ENCODE measurements at places on chromosomes 7 and 10.

- no peak for DNase-seq
Observed at GRCh38 chr7:2583798-2584580, 25.2 kb downstream of the IQCE start.

- DNase-seq: no peak
Observed at GRCh38 chr7:117271566-117271965, 51.3 kb downstream of the WNT2 start.

DNA sequence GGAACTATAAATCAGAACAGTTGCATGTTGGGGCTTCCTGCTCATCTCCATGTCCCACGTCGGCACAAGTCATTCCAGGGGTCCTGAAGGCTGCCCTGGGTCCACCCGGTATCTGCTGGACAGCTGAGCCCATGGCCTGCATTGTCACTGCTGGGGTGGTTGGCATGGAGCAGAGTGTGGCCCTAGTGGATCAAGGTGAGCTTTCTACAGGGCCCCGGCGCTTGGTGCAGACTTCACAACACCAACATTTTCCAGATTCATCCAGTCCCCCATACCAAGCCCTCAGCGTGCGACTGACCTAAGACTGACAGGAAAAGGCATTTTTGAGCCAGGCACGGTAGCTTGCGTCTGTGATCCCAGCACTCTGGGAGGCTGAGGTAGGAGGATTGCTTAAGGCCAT is 175.5 kb upstream of the LYZL2 start:
- no peak for DNase-seq

- no peak for DNase-seq
Observed at GRCh38 chr7:43754596-43754995, 3.9 kb upstream of the BLVRA start.

DNA sequence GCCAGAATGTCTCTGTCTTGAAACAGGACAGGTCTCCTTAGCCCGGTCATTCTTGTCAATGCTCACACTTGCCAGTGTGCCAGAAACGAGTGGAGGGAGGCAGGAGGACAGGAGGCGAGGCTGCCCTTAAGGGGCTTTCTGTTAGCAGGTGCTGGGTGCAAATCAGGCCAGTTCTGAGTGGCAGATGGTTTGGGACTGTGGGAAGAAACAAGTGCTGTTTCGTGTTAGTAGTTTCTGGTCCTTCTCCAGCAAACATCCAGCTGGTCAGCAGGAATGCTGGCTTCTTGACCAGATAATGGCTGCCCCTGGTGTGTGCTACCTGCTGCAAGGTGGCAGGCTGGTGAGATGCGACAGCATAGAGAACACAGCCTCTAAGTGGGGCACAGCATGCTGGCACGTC is 8.2 kb upstream of the NDUFB2 start:
- DNase-seq: no peak

GRCh38 chr10:25130906-25131305 is 43.9 kb upstream of the GPR158 start:
- no peak for DNase-seq
